ENCODE measurements at places on chromosomes 7 and 10.
A peak's percentile ranks its signal among the peaks of the same experiment; 100 is the strongest.

- DNase-seq, result no peak
Measured at GRCh38 chr7:20776214-20776911, 10.3 kb downstream of the SP8 start.

GRCh38 chr7:137661634-137662033 lies 185.1 kb downstream of the DGKI start:
- no peak for DNase-seq

DNA sequence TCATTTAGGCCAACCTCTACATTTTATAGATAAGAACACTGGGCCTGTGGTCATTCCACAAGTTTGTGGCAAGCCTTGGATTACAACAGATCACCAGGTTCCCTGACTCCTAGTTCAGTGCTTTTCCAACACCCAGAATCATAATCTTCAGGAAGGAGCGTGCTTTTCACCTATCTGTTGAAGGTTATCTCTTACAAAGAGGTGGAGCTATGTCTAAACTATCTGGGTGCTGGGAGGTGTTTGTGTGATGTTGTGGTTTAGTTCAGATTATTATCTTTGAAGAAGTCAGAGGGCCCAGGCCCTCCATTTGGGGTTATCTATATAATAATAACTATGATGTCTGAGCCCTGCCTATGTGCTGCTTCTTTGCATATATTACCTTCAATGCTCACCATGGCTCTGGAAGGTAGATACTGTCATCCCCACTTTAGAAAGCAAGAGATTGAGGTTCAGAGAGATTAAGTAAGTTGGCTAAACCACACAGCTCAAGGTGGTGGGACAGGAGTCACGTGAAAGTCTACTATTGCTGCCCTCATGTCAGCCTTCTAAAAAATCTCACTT lies 24.0 kb downstream of the IL2RA start:
- no peak for DNase-seq

- peak; percentile 45 for DNase-seq
Measured at GRCh38 chr10:32377458-32378259, 30.7 kb upstream of the EPC1 start.

DNA sequence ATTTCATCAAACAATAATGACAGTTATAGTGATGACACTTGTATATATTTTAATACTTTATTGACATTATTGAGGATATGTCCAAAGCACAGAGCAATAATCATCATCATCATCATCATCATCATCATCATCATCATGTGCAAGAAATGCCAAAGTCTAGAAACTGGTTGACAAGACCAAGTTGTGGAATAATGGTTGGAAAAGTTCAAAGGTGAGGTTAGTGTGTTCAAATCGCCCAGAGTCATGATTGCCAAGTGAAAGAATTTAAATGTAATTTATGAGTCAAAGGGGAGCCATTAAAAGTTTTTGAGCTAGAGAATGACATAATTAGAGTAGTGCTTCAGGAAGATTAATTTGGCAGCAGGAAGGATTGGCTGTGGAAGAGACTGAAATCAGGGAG lies 852.4 kb downstream of the SORCS1 start:
- no peak for DNase-seq

GRCh38 chr7:1727812-1728570 lies 57.9 kb downstream of the ELFN1 start:
- DNase-seq, result no peak

- peak; percentile 24 for DNase-seq
Measured at GRCh38 chr7:19069842-19070241, 47.6 kb downstream of the TWIST1 start.

- no peak for DNase-seq
Measured at GRCh38 chr7:46671108-46671769, 750.2 kb upstream of the IGFBP3 start.

- no peak for DNase-seq
Measured at GRCh38 chr10:74093530-74094164, 57.0 kb downstream of the AP3M1 start.

GRCh38 chr10:52409195-52409594 lies 95.1 kb downstream of the DKK1 start:
- no peak for DNase-seq

DNA sequence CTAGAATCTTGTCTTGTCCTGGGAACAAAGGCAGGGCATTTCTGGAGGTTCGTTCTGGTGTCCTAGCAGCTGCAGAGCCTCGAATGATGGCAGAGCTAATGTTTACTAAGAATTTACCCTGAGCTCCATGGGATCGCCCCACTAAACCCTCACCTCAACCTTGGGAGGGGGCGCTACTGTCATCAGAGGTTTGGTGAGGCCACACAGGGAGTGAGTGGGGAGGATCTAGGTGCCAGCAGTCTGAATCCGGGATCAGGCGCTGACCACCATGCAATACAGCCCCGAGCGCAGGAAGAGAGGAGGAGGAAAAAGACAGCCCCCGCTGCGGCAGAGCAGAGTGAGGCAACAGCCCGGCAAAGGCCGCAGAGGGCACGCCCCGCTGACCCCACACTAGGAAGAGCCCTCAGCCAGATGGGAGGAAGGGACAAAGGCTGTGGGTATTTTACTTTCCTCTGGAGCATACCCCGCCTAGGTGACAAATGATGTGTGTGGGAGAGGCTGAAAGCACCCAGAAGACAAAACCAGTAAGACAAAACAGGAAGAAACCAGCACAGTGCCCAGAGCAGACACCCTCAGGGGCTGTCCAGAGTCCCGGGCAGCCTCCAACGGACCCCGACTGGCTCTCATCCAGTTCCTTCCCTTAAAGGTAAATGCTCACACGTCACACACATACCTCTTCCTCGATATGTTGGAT lies 103.5 kb downstream of the FAM53B start:
- no peak for DNase-seq

DNA sequence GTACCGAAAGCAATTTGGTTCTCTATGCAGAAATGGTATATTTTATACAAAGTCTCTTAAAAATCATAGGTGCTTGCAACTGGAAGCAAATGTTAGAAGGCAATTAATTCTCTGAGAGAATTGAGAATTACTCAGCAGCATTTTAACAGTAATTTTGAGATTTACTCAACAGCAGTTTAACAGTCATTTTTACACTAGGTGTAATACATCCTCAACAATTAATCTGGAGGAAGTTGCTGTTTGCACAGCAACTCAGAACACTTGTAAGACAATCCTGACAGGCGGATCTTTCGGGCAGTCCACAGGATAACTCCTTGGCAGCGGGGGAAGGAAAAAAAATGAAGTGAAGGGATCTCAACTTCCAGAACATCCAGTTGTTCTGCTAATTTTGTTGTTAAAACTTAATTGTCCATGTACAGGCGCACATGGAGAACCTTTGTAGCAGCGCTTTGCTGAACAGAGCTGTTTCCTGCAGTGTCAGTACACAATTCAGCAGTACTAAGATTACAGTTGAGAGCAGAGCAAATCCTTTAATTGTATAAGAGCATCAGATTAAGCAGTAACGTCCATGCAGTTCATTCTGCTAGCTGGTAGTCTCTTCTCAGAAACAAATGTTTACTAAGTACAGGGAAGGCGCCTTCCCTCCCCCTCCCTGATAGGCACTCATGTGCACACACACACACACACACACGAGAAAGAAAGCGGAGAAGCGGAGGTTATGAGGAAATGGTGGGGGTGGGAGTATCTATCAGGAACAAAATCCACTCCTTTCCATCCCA lies 43.8 kb downstream of the ENO4 start:
- DNase-seq, result no peak

- DNase-seq, result peak; percentile 34
Measured at GRCh38 chr7:105014693-105015389, 836 bp downstream of the KMT2E start.

- peak; percentile 4 for DNase-seq
Measured at GRCh38 chr7:39252916-39253315, 275.2 kb downstream of the POU6F2 start.

DNA sequence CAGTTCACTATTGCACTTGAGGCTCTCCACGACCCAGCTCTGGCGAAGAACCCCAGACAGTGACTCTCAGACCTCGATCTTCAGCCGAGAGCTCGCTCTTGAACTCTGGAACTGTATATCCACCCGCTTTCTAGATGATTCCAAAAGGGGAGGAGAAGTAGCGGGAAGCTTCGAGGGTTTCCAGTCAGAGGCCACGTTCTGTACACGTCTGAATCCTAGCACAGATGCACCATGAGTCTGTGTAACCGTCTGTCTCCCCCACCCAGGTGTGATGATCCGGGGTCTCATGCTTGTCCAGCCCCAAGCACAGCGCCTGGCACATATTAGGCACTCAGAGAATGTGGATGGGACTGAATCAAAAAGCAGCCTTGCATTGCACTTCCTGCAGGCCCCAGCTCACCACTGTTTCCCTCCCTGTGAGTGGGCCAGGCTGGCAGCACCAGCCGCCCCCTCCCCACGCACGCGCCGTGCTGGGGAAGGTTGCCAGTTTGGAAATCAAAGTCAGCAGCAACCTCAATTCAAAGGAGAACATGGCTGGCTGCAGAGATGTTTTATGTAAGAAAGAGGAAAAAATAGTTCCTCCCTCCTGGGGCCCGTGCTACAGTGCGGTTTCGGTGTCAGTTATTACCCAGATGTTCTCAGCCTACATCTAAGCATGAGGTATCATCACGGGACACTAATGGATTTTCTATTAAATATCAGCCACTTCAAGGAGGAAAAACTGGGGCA lies 5.7 kb downstream of the GRID2IP start:
- DNase-seq, result no peak

GRCh38 chr7:17408904-17409290 lies 110.4 kb downstream of the AHR start:
- DNase-seq, result peak; percentile 46

DNA sequence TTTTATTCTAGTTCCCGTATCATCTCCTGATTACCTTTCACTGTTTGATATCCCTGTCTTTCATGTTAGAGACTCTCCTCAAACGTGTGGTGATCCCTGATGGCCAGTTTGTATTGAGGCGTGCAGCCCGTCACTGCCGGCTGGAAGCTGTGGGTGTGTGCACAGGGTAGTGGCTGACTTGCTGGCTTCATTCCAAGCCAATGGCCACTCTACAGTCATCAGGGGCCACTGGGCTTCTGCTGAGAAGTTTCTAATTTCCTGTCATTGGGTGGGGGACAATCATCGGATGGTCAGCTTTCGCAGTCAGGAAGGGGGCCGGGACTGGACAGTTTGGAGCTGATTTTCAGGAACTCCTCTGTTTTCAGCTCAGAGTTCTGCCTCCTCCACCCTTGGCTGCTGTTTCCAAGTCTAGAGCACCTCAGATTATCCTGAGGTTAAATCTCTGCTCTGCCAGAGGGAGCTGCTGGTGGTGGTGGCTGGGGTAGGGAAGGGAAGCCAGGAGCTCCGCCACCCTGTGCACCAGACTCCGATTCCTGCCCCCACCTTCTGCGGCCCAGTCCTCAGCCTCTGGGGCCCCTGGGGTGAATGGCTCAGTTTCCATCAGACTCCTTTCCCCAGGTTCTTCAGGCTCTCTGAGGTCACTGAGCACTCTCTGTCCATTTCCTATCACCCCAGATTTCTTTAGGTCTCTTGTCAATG lies 34.9 kb downstream of the BAIAP2L1 start:
- no peak for DNase-seq

DNA sequence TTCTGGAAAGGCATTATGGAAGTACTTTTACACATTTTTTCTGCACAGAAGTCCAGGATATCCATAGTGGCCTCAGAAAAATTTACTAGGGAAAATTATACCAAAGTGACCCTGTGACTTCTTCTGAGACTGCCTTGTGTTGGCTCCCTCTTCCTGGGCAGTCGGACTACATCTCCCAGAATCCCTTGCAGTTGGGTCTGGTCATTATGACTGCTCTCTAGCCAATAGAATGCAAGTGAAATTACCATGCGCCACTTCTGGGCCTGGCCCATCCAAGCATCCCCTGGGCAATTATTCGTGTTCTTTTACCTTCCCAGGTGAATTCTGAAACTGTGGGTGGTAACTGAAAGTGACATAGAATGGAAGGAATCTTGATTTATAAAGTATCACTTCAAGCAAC lies 430.9 kb downstream of the ACTR3B start:
- DNase-seq, result no peak

DNA sequence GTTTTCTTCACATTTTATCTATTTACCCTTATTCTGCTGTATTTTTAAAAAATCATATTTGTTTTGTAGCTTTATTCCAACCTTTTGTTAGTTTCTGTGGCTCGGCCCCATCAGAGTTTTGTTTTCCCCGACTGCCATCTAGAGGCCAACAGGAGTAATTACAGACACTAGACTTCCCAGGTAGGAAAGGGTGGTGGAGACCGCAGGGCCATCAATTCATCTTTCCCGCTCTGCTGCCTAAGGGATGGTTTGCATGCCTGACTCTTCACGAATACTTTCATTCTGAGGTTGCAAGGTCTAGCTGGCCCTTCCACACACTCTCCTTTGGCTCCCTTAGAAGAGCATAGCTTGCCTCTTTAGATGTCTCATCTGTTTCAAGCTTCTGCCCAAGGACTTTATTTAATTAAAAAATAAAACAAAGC lies 38.3 kb downstream of the LYZL2 start:
- peak; percentile 53 for DNase-seq

- DNase-seq, result no peak
Measured at GRCh38 chr7:47031786-47032535, 550.0 kb downstream of the TNS3 start.

- DNase-seq, result no peak
Measured at GRCh38 chr7:100396421-100396982, 23.2 kb downstream of the PILRA start.

DNA sequence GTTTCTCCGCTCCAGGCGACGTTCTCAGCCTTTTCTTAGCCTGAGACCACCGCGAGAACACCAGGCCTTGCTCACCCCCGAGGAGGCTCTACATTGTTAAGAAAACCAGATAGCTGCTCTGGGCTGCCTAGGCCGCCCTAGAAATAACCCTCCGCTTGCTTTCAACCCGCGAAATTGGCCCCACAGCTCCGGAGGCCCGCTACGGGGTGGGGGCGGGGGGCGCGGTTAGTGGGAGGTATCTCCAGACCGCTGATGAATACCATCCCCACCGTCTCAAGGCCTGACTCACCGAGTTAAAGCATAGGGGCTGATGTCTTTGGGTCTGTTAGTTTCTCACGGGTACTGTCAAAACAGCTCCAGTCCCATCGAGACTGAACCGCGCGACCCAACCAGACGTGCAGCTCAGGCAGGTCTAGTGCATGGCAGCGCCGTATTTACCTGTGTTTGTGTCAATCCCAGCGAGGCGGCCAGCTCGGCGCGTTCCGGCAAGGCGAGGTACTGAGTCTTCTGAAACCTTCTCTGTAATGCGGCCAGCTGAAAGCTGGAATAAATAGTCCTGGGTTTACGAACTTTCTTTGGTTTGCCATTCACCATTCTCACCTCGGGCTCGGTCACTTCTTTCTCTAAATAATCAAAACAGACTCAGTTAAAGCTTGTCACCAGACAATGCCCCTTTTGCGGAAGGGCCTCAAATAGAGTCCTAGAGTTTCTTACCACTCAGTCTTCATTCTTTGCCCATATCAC lies 2.7 kb downstream of the DLX5 start:
- no peak for DNase-seq

- DNase-seq, result peak; percentile 46
Measured at GRCh38 chr10:93541402-93542357, 24.8 kb upstream of the FFAR4 start.

DNA sequence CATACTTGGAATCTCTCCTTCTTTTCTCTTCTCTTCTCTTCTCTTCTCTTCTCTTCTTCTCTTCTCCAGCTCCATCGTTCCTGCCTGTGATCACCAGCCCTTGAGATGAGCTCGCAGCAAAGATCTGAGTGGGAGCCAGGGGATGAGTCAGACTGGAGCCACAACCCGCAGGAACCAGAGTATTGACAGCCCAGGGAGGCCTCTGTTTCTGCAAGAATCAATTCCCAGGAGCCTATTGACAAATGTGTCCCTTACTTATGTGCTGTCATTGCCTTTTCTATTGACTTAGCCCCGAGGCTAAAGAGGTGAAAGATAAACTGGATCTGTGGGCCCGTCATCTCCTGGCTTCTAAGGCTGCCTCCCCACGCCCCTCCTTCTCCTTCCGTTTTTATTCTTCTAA lies 13.1 kb upstream of the HABP2 start:
- DNase-seq, result peak; percentile 36
